ENCODE measurements at places on chromosomes 3 and 15.

DNA sequence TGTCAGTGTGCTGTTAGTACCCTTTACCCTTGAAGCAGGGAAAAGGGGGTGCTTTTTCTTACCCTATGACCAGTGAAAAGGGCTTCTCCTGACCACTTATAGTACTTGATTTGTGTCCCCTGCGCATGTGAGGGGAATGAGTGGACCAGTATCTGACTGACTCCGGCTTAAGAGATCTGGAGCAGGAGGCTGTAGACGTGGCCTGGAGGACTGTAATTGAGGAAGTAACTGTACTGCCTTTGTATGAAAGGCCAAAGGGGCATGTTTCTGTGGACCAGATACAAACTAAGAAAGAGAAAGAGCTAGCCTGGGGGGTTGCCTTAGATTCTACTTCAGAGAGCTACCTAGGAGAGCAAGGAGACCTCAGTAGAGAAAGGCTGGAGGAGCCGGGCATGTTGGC, 89.9 kb upstream of the TBL1XR1 start:
- DNase-seq: no peak

DNA sequence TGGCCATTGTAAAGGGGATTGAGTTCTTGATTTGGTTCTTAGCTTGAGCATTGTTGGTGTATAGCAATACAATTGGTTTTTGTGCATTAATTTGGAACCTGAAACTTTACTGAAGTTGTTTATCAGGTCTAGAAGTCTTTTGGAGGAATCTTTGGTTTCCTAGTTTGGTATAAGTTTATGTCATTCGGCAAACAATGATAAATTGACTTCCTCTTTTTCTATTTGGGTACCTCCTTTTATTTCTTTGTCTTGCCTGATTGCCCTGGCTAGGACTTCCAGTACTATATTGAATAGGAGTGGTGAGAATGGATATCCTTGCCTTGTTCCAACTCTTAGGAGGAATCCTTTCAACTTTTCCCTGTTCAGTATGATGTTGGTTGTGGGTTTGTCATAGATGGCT, 32.1 kb downstream of the SPESP1 start:
- no peak for DNase-seq

- DNase-seq: peak; percentile 21
These were observed 3.2 kb upstream of the LSG1 start for GRCh38 chr3:194675081-194675640.

DNA sequence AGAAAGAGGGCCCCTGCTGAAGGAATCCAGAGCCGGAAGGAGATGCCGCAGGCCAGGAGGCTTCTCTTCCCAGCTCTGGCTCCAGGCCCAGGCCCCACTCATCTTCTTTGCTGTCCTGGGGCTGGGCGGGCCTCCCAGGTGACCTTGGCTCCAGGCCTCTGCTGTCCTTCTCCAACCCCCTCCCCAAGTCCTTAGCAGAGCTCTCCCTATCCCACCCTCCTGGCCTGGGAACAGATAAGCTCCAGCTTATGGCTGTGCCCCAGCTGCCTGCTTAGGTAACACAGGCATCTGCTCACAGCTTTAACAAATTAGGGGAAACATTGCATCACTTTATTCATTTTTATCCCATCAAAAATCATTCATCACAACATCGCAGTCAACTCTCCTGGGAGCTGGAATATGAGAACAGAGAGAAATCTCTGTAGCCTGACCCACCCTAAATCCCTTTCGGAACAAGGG, 86.9 kb downstream of the SEMA5B start:
- no peak for DNase-seq

DNA sequence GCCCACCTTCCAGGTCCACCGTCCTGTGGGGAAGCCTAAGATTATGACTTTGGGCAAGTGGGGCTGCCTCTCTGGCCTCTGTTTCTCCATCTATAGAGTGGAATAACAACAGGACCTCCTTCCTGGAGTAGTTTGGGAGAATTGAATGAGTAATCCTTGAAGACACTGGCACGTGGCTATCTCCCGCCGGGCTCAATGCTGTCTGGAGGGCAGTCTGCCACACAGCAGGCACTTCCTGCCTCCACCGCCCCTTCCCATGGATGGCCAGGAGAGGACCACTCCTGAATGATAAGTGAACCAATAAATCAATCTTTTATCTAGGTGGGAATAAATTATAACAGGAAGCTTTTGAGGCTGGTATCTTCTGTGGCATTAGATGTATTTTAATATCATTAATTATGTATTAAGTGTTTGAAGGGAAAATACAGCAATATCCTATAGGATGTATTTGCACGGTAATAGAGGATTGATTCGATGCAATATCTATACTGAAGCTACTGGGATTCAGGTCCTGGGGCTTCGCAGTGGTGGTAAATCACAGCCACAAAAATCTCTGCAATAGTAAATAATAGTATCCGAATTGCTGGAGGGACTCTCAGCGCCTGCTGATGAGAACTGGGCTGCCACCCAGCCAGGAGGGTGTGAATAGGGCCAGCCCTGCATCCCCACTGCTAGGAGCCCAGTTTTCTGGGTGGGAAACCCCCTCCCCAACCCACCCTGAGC, 15.9 kb downstream of the MEGF11 start:
- no peak for DNase-seq

GRCh38 chr3:101095693-101096430, 102.6 kb upstream of the ABI3BP start:
- no peak for DNase-seq

GRCh38 chr3:134473868-134474546, 11.8 kb downstream of the ANAPC13 start:
- DNase-seq: peak; percentile 80

DNA sequence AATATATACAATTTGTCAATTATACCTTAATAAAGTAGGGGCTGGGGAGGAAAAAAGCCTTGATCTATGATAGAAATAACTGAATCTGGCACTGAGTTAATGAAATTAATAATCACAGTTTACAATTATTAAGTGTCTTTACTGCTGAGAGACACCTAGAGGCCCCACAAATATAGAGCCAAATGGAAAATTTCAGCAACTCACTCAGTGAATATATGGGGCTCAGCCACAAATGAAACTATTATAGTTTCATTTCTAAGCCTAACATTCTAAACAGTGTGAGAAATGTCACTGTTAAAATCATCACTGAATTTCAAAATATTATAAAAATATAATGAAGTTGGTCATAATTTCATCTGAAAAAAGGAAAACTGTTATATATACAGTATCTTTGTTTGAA, 40.3 kb downstream of the GNB4 start:
- no peak for DNase-seq

GRCh38 chr3:157428853-157429252, 7.8 kb upstream of the PTX3 start:
- DNase-seq: no peak

DNA sequence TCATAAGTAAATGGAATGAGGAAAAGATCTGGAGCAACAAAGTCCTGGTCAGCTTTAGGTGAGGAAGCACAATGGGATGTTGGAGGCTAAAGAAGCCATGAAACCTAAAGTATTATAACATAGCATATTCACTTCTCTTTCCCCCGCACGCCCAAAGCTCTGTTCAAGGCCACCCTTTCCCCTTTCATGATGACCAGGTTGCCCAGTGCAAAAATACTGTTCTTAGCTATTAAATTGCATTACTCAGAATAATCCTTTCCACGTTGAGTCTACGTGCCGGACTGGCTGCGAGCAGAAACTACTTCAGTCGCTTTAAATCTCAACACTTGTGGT, 589 bp upstream of the MAPKBP1 start:
- DNase-seq: no peak

GRCh38 chr15:73237910-73238309, 130.8 kb downstream of the HCN4 start:
- no peak for DNase-seq

GRCh38 chr3:191461113-191461595, at the start of gene PYDC2:
Gene PYDC2 (plus strand): TSS chr3:191461163. CDS start chr3:191461163, 0 bp downstream.
- DNase-seq: no peak

DNA sequence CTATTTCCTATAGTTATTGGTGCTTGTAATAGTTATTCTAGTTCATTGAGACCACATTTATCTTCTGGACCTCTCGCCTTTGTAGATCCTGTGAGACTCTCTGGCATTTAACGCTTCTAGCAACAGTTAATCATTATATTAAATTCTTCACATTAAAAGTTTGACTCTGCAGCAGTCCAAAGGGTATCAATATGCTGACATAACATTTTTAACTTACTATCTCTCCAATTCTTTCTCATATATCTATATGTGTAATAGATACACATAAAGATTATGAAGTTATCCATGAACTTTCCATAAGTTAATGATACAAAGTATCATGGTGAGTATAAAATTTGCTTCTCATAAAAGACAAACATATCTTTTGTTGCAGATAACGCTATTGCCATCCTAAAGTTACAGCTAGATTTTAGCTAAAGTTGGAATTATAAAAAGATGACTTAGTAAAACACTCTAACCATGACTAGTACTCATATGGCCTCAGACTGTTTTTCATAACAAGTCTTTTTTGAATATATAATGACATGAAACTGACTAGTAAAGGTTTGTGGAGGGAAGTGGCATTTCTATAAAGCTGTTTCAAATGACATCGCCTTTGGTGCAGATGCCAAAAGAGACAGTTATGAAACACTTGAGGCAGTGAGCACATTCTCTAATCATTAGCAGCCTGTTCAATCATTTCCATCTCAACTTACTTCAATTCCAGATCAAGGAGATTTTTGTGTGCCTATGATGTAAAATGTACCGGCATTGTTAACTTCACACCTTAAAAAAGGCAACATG, 379.3 kb upstream of the CBLB start:
- no peak for DNase-seq

DNA sequence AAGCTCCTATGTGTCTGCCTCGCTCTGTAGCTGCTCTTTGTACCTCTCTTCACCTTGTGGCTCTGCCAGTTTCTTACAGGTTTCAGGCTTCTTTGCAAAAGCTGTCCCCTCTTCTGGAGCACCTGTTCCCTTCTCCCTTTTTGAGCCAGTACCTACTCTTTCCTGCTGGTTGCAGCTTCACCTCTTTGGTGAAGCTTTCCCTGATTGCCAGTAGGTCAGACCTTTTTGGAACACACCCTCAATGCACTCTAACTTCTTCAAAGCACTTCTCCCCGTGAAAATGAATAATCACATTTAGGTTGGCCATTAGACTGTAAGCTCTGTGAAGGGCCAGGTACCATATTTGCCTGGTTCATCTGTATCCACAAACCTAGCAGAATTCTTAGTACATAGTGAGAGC, 60.3 kb downstream of the BHLHE40 start:
- no peak for DNase-seq

DNA sequence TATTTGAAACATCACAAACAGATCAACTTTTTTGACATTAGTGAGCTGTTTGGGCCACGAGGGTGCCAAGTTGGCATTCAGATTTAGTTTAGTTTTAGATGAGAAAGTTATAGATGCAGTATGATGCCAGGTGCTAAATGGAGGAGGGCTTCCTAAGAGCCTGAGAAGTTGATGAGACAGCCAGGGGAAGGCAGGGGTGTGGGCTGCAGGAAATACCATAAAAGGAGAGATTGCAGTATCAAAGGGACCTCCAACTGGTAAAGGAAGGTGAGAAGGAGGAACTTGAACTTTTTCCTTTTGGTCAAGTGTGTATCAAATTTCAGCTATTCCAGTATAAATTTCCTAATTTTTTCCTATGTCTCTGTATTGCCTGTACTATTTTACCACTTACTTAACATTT, 2.0 kb upstream of the TNIK start:
- no peak for DNase-seq

GRCh38 chr15:64354688-64355344, 1.2 kb downstream of the CSNK1G1 start:
- DNase-seq: no peak

DNA sequence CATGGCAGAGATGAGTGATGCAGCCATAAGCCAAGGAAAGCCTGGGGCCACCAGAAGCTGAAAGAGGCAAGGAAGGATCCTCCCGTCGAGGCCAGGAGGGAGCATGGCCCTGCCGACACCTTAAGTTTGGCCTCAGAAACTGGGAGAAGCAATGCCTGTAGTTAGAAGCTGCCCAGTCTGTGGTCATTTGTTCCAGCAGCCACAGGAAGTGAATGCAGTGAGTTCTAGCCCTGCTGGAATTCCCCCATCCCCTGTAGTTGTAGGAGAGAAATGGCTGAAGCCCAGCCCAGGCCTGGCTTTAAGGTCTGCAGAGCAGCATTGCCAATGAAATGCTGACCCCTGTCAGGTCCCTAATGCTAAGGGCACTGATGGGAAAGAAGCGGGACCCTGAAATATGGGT, 12.2 kb upstream of the CHSY1 start:
- DNase-seq: no peak

DNA sequence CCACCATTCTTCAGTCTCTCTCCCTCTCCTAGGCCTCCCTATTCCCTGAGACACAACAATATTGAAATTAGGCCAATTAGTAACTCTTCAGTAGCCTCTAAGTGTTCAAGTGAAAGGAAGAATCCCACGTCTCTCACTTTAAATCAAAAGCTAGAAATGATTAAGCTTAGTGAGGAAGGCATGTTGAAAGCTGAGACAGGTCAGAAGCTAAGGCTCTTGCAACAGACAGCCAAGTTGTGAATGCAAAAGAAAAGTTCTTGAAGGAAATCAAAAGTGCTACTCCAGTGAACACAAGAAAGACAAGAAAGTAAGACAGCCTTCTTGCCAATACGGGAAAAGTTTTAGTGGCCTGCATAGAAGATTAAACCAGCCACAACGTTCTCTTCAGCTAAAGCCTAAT, 41.3 kb downstream of the PPM1L start:
- DNase-seq: no peak

- no peak for DNase-seq
These were observed 589 bp downstream of the KLF15 start for GRCh38 chr3:126356373-126357264.

GRCh38 chr15:40162552-40162951, 1.7 kb downstream of the BUB1B start:
- DNase-seq: no peak

GRCh38 chr3:146374146-146374545, 95.2 kb downstream of the PLSCR2 start:
- no peak for DNase-seq

GRCh38 chr3:187558990-187559389, 111.2 kb downstream of the SST start:
- DNase-seq: no peak

GRCh38 chr15:57213862-57214261, 162.4 kb upstream of the CGNL1 start:
- no peak for DNase-seq

GRCh38 chr3:5055357-5056110, 66.6 kb upstream of the ARL8B start:
- DNase-seq: no peak

DNA sequence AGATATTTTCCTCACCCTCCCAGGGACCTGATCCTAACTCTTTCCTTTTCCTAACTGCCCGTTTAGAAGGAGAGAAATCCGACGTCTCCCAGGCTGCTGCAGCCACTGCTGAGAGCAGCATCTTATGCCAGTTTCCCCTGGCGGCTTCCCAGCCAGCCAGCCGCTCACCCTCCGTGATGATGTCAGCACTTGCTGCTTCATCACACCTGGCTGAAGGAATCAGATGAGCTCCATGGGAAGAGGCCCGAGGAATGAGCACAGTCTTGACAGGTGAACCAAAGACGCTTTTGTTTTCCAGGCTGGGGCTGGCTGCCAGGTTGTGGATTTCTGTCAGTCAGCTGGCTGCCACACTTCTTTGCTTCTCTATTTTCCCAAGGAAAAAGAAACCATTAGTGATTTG, 445.1 kb upstream of the RBMS3 start:
- no peak for DNase-seq

- DNase-seq: no peak
These were observed 103.3 kb upstream of the CBLB start for GRCh38 chr3:105972069-105972468.
